B cell (primary cell): ENCODE measurements at places on chromosomes 2 and 18. TPM values are rescaled to one million over a fixed set of nuclear protein-coding genes. Genes with fewer than 3 reads are reported as not detected.

The CCBE1 gene
- polyA plus RNA-seq = not detected in 2 replicates

The RAMP1 gene
- polyA plus RNA-seq = 0.37 TPM in 1 of 2 replicates, not detected in the other

The FNDC4 gene
- 0.17 and 0.31 TPM in 2 replicates for polyA plus RNA-seq

The COL3A1 gene
- not detected in 2 replicates for polyA plus RNA-seq

The NYAP2 gene
- 0.12 TPM in 1 of 2 replicates, not detected in the other for polyA plus RNA-seq

The STPG4 gene
- 0.20 and 0.31 TPM in 2 replicates for polyA plus RNA-seq

The UPP2 gene
- not detected in 2 replicates for polyA plus RNA-seq

The MSTN gene
- 0.06 and 0.07 TPM in 2 replicates for polyA plus RNA-seq

The UGT1A4 gene
- not detected in 2 replicates for polyA plus RNA-seq

The FBXO36 gene
- 0.42 and 0.49 TPM in 2 replicates for polyA plus RNA-seq

The STEAP3 gene
- polyA plus RNA-seq = 1.6 and 1.7 TPM in 2 replicates

The YPEL5 gene
- 426 and 556 TPM in 2 replicates for polyA plus RNA-seq

The RSAD2 gene
- 0.81 and 1.4 TPM in 2 replicates for polyA plus RNA-seq

The ABHD1 gene
- polyA plus RNA-seq = 0.92 and 2.7 TPM in 2 replicates

The ANKRD53 gene
- polyA plus RNA-seq = 0.46 and 0.84 TPM in 2 replicates

The TFCP2L1 gene
- polyA plus RNA-seq = 0.03 TPM in 1 of 2 replicates, not detected in the other

The ZNF396 gene
- 0.40 and 0.50 TPM in 2 replicates for polyA plus RNA-seq

The TLX2 gene
- 0.06 TPM in 1 of 2 replicates, not detected in the other for polyA plus RNA-seq
